Right ventricle myocardium superior (tissue), 1 donor: ENCODE measurements at places on chromosomes 7 and 10. TPM values are rescaled to one million over a fixed set of nuclear protein-coding genes. Genes with fewer than 3 reads are reported as not detected.

- DNase-seq, result no peak
Observed at GRCh38 chr7:105703207-105703930, 122.1 kb upstream of the EFCAB10 start.

DNA sequence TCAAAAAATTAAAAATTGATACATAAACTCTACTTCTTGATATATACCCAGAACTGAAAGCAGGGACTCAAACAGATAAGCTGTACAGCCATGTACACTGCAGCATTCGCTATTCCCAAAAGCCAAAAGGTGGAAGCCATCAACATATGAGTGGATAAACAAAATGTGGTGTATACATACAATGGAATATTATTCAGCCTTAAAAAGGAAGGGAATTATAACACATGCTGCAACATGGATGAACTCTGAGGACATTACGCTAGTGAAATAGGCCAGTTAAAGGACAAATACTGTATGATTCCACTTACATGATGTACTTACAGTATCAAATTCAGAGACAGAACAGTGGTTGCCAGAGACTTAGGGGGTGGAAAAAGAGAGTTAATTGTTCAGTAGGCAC is 8.1 kb downstream of the TMEM209 start:
- no peak for DNase-seq

DNA sequence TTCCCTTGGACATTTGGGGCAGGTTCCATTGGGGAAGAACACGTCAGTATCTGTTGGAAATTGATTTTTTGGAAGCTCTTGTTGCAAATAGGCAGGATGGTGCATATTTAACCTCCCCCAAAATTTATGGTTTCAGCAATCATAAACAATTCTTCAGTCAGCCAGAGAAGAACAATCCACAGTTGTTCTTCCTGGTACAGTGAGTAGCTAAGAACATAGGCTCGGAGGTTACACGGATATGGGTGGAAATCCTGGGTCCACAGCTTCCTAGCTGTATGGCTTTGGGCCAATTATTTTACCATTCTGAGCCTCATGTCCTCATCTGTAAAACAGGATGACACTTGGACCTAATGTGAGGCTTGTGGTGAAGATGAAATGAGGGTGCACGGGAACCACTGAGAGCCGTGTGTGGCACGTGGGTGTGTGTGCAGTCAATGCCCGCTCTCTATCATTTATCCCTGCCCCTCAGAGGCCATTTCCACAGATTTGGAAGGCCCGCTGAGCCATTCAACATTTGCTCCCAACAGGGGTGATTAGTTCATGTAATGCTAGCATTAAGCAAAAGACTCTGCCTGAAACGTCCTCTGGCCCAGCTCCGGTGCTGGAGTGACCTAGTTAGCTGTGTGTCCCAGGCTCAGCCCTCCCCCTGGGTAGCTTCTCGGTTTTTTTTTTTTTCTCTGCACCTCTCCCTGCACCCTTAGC is 9.7 kb downstream of the CAMK1D start:
- peak; percentile 51 for DNase-seq

DNA sequence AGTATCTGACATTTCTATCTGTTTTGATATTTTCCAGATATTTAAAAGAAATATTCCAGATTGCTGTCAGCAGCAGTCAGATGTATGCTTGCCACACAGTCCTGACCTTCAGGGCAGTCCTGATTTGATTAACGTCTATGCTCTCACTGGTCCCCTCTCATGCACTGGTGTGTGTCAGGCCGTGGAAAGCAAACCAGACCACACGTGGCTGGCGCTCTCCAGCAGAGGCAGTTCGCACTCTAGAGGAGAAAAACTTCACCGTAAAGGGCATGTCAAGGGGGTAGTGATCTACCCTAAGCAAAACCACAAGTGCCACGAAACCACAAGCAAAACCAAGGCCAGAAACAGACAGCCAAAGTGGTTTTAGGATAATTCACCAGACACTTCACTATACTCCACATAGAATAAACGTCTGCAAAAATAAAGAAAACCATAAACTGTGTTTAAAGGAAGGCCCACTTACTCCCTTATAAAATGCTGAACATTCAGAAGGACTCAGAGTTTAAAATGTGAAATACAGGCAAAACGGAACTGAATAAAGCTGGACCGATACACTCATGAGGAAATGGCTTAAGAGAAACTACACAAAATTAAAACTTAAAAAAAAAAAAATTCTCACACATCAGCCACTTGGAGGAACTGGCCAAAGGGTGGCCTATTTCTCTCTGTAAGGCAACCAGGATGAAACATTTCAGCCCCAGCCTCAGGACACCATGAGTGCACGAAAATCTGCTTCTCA is 26.4 kb downstream of the PARP12 start:
- DNase-seq, result no peak

GRCh38 chr7:83936056-83936708 is 258.4 kb downstream of the SEMA3A start:
- DNase-seq, result no peak

DNA sequence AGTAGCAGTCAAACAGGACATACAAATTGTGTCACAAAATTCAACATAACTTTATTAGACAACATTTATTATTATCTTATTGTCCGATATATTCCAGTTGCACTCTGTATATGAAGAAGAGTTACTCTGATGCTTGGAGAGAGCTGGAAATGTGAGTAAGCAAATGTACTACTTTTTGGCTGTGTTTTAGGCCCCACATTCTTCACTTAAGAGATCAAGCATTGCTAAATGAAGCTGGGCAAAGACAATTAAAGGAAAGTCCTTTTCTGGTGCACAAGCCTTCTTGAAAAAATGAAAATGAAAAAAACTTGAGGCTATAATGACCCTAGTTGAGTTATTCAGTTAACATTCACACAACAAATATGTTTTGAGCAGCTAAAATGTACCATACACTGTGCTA is 26.1 kb downstream of the MYPN start:
- no peak for DNase-seq

DNA sequence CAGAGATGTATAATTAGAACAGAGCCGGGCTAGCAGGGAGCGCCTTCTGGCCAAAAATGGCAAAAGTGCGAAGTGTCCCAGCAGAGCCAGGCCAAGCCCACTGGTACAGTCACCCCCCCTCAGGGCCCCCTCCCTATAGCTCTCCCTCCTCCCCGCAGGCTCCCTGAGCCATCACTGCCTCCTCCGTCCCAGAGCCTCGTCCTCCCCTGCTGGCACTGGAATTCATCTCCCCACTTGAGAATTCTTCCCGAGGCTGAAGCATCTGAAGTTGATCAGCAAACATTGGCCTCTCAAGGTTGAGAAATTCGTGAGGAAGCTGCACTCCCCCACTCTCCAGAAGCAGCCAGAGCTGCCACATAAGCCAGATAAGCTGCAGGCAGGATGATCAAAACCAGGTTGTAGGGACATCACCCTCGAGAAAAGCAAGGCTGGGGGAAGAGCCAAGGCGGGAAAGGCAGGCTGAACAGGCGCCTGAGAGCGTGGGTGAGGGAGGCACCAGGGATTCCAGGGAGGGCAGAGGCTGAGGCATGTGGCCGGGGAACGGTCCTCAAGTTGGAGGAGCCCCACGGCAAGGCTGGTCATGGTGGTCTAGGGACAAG is 23.4 kb downstream of the CAMK2G start:
- DNase-seq, result no peak

- DNase-seq, result no peak
Observed at GRCh38 chr10:47370015-47370767, 13.9 kb downstream of the ZNF488 start.

DNA sequence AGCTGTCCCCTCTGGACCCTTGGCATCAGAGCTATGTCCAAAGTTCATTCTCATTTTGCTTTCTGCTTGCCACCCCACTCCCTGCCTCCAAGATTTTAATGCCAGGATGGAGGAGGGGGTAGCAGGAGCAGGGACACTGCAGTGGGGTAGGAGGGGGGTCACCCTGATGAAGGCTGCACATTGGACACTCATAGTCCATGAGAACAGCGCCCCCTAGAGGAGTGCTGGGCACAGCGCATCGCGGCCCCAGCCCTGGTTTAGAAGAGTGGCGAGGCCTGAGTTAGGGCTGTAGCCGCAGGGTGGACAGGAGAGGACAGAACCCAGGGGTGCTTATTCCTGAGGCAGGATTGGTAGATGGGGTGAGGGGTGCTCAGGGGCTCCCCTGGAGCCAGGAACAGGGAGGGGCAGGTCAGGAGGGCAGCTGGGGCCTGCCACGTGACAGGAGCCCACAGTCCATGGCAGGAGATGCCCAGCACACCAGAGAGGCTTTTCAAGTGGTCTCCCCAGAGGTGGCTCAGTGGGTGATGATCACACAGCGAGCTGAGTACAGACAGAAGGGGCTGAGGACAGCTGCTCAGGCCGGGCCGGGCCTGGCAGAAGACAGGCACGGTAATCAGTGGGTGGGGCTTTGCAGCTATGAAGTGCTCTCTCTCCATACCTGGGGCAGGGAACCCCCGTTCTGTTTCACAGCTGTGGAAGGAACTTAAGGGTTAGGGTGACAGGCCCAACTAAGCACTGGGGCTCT is 71.4 kb downstream of the NEURL1 start:
- DNase-seq, result no peak

GRCh38 chr7:153444641-153445040 is 607.6 kb upstream of the DPP6 start:
- no peak for DNase-seq

- DNase-seq, result no peak
Observed at GRCh38 chr7:90530263-90530662, 60.8 kb downstream of the PTTG1IP2 start.

DNA sequence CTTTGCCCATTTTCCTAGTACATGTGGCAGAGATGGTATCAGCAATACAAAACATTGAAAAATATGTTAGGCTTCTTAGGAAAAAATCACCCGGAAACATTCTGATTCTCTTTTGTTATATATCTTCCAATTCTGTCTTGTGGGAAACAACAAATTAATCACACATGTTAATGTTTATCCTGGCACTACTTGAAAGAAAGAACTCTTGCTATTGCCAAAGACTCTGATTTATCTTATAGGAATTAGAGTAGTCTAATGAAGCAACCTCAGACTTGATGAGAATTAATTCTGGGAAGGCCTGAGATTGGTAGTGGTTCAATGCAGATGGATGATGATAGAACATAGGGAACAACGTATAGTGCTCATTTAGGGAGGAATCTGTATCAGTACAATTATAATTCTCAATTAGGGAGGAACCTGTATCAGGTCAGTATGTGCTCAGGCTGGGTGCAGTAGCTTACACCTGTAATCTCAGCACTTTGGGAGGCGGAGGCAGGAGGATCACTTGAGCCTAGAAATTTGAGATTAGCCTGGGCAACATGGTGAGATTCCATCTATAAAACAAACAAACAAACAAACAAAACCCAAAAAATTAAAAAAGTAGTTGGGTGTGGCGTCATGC is 50.7 kb downstream of the TAS2R16 start:
- no peak for DNase-seq

DNA sequence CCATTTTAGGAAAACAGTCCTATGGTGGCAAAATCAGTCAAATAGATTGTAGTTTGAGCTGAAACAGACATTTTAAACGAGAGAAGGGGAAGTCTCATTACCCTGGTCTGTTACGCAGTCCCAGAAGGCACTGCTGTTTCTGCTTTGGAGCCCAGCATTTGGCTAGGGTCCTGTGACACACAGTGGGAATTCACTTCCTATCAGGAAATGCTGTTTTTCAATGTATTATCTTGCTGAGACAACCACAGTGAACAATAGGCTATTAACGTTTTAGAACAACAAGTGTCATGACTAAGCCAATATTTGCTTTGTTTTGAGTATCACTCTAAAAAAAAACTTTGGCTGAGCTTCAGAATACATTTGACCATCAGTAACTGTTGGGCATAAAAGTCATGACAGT is 74.1 kb downstream of the ADD3 start:
- peak; percentile 56 for DNase-seq

GRCh38 chr7:29610086-29610485 is 46.5 kb downstream of the PRR15 start:
- DNase-seq, result no peak

- no peak for DNase-seq
Observed at GRCh38 chr10:120005207-120006201, 113.0 kb downstream of the SEC23IP start.

GRCh38 chr7:22110227-22110839 is 164.6 kb upstream of the CDCA7L start:
- no peak for DNase-seq

DNA sequence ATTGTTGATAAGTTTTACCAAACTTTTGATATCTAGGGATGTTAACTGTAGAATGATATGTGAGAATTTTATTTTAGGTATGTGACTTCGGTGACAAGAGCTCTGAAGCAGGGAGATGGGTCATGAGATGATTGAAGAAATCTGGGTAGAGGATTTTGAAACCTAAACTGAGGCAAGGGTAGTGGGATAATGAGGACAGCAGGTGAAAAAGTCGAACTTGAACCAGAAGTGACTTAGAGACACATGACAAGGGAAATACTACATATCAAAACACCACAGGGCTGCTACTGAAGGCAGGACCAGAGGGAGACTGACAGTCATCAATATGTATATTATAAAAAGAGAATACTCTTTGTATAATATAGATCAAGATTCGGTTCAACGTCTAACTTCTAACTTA is 113.2 kb downstream of the WDFY4 start:
- no peak for DNase-seq

GRCh38 chr10:78341953-78342614 is 308.4 kb downstream of the RPS24 start:
- no peak for DNase-seq

DNA sequence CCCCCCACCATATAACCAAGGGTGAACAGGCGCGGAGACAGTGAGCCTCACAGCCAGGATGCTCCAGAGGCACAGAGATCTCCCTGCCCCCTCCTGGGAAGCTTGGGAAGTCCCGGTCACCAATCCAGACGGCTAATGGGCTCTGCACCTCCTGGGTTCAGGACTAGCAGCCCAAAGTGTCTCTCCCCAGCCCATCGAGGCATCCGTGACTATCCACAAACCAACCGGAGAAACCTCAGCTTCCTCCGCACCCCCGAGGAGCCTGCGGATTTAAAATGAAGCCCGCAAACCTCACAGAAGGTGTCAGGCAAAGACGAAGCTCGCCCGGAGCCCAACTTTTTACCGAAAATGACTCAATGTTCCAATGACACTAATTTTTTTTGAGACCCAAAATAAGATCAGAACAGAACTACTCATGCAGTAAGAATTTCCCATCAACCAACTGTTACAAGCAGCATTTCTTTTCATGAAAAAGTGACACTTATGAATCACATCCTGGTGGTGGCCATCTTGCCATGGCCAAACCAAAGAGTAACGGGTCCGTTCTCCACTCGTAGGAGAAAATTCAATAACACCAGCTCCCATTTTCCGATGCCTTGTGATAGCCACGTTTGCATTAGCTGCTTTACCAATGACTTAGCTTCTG is 6.0 kb downstream of the PDGFA start:
- DNase-seq, result no peak

- DNase-seq, result no peak
Observed at GRCh38 chr7:8382004-8382730, 51.2 kb upstream of the NXPH1 start.

- DNase-seq, result no peak
Observed at GRCh38 chr7:93651603-93652159, 77.2 kb upstream of the CALCR start.

SPRN gene
- total RNA-seq, result not detected

DGKI gene
- total RNA-seq, result 1.4 TPM

CTBP2 gene
- total RNA-seq, result 29.4 TPM

NUTM2B gene
- 1.2 TPM for total RNA-seq

DENND11 gene
- total RNA-seq, result 8.6 TPM

CALN1 gene
- not detected for total RNA-seq

C10orf53 gene
- not detected for total RNA-seq

PAX4 gene
- not detected for total RNA-seq
